Heart left ventricle (tissue), 16 donors: ENCODE measurements at places on chromosomes 12 and 14. TPM values are rescaled to one million over a fixed set of nuclear protein-coding genes. Genes with fewer than 3 reads are reported as not detected.

The NRL gene
- polyA plus RNA-seq, result 3.0 TPM

The SLC8B1 gene
- polyA plus RNA-seq, result 8.8 TPM

The PLCZ1 gene
- not detected for polyA plus RNA-seq

DNA sequence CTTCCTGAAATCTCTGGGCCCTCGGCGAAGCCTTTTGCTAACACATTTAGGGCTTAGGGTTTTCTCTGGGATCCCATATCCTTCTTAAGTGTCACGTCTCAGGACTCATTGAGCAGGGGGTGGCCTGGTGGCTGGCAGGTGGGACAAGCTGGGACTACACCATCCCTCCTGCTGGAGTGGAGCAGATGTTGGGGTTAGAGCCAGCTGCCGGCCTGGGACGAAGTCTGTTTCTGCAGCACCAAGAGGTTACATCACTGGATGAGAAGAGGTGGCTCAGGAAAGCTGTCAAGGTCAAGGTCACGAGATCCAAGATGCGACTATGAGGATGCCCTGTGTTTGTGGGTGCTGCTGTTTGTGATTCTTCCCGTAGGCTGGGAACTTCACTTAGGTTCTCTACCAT is 16.3 kb downstream of the SMCO2 start:
- no peaks in the 10 kb centered on the region for H3K36me3 ChIP-seq
- peak; percentile 49 for DNase-seq
- H3K4me1 ChIP-seq, result no peaks in the 10 kb centered on the region
- no peaks in the 10 kb centered on the region for H3K27me3 ChIP-seq
- H3K4me3 ChIP-seq, result no peak overlapping the region

- peaks cover 16% of the 10 kb centered on the region for H3K4me1 ChIP-seq
- H3K27me3 ChIP-seq, result no peaks in the 10 kb centered on the region
- H3K27ac ChIP-seq, result peak overlapping the region; percentile 51
- H3K36me3 ChIP-seq, result no peaks in the 10 kb centered on the region
- no peak overlapping the region for H3K4me3 ChIP-seq
Measured at GRCh38 chr12:19778797-19779196, 339.5 kb downstream of the AEBP2 start.

- no peak overlapping the region for H3K27ac ChIP-seq
- H3K27me3 ChIP-seq, result no peaks in the 10 kb centered on the region
- peaks cover 4% of the 10 kb centered on the region for H3K36me3 ChIP-seq
- H3K4me1 ChIP-seq, result peaks cover 5% of the 10 kb centered on the region
Measured at GRCh38 chr12:14621826-14622225, 54.1 kb upstream of the PLBD1 start.

DNA sequence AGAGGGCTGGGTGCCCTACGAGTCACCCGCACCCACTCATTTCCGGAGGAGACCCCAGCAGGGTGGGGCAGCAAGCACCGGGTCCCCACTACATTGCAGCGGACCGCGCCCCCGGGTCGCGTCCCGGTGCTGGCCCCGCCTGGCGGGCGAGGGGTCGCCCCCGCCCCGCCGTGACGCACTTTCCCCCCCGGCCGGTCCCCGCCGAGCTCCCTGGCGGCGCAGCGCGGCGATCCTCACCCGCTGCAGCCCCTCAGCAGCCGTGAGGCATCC is 106.1 kb downstream of the PRICKLE1 start:
- H3K36me3 ChIP-seq, result no peaks in the 10 kb centered on the region
- H3K27ac ChIP-seq, result peak overlapping the region; percentile 90
- no peaks in the 10 kb centered on the region for H3K27me3 ChIP-seq
- peaks cover 66% of the 10 kb centered on the region for H3K4me1 ChIP-seq
- H3K4me3 ChIP-seq, result peak overlapping the region; percentile 81

GRCh38 chr12:58081488-58081887 is 140.1 kb downstream of the ATP23 start:
- no peak overlapping the region for H3K4me3 ChIP-seq
- H3K27me3 ChIP-seq, result no peaks in the 10 kb centered on the region
- H3K27ac ChIP-seq, result no peak overlapping the region
- H3K4me1 ChIP-seq, result no peaks in the 10 kb centered on the region

GRCh38 chr12:115710104-115710564 is 567.4 kb downstream of the MED13L start:
- DNase-seq, result peak; percentile 33
- no peak overlapping the region for H3K4me3 ChIP-seq
- H3K27me3 ChIP-seq, result no peaks in the 10 kb centered on the region
- no peaks in the 10 kb centered on the region for H3K36me3 ChIP-seq
- peaks cover 20% of the 10 kb centered on the region for H3K4me1 ChIP-seq

DNA sequence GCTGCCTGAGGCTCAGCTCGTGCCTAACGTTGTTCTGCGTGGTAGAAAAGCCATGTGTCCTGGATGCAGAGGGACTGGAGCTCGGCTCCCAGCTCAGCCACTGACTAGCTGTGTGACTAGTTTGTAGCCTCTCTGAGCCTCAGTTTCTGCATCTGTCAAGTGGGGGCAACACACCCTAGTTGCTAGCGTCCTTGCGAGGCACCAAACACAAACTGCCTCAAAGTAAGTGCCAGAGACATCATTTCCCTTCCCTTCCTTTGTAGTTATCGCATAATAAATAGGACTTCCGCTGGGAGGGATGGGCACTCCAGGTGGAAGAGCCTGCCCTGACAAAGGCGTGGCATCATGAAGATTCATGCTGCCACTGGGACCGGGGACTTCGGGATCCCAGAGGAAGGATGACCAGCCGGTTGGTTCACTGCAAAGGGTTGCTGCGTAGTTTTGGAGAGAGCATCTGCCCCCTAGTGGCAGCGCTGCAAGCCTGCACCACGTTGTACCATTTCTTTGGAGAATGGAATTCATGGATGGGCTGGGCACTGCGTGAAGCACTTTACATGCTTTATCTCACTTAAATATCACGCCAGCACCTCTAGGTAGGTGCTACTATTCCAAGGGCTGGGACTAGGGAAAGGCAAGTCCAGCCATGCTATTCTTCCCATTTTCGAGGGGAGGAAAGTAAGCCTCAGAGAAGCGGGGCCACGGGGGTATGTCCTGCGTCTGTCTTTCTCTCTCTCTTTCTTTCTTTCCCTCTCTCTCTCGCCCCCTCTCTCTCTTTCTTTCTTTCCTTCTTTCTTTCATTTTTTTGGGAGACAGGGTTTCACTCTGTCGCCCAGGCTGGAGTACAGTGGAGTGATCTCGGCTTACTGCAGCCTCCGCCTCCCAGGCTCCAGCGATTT is 4.6 kb downstream of the CCDC197 start:
- H3K36me3 ChIP-seq, result no peaks in the 10 kb centered on the region
- peaks cover 4% of the 10 kb centered on the region for H3K27me3 ChIP-seq
- H3K27ac ChIP-seq, result no peak overlapping the region
- DNase-seq, result peak; percentile 52
- peaks cover 3% of the 10 kb centered on the region for H3K4me1 ChIP-seq
- no peak overlapping the region for H3K4me3 ChIP-seq
